Cardiac atrium fibroblast (primary cell): ENCODE measurements at places on chromosomes 7 and 10. TPM values are rescaled to one million over a fixed set of nuclear protein-coding genes. Genes with fewer than 3 reads are reported as not detected.

EGR2 gene
- 4.9 and 9.4 TPM in 2 replicates for total RNA-seq

CALML3 gene
- total RNA-seq, result not detected in 2 replicates

GIMAP2 gene
- total RNA-seq, result 0.81 and 5.2 TPM in 2 replicates

INMT gene
- 195 and 197 TPM in 2 replicates for total RNA-seq

ARID5B gene
- 57.2 and 60.9 TPM in 2 replicates for total RNA-seq

MMRN2 gene
- total RNA-seq, result 6.1 and 6.8 TPM in 2 replicates

LAMB1 gene
- total RNA-seq, result 453 and 515 TPM in 2 replicates

PKD2L1 gene
- total RNA-seq, result not detected in 2 replicates

EPHB4 gene
- 44.4 and 46.8 TPM in 2 replicates for total RNA-seq

TSPAN15 gene
- 6.0 and 7.4 TPM in 2 replicates for total RNA-seq

SDK1 gene
- total RNA-seq, result 0.72 and 1.9 TPM in 2 replicates

NKX2-3 gene
- total RNA-seq, result not detected in 2 replicates

HELLS gene
- total RNA-seq, result 7.8 and 20.9 TPM in 2 replicates

AGMO gene
- 0.54 TPM in 1 of 2 replicates, not detected in the other for total RNA-seq

ZNF365 gene
- total RNA-seq, result 0.16 and 0.36 TPM in 2 replicates

AS3MT gene
- 1.3 and 2.9 TPM in 2 replicates for total RNA-seq

CXCL12 gene
- total RNA-seq, result 255 and 345 TPM in 2 replicates

BMPR1A gene
- total RNA-seq, result 22.5 and 33.4 TPM in 2 replicates

ZNF503 gene
- total RNA-seq, result 5.8 and 10.8 TPM in 2 replicates

GIMAP4 gene
- 1.8 and 3.7 TPM in 2 replicates for total RNA-seq

HOXA10 gene
- total RNA-seq, result under 0.01 TPM in 1 of 2 replicates, not detected in the other

CYP3A4 gene
- not detected in 2 replicates for total RNA-seq

LDB3 gene
- 0.18 TPM in 1 of 2 replicates, not detected in the other for total RNA-seq

ZCCHC24 gene
- 42.8 and 50.4 TPM in 2 replicates for total RNA-seq

CDHR3 gene
- 1.4 and 2.3 TPM in 2 replicates for total RNA-seq

C10orf71 gene
- total RNA-seq, result not detected in 2 replicates

CLDN4 gene
- total RNA-seq, result under 0.01 TPM in 1 of 2 replicates, not detected in the other

VPS37D gene
- 2.8 and 3.6 TPM in 2 replicates for total RNA-seq

EPHB6 gene
- total RNA-seq, result 5.7 and 6.5 TPM in 2 replicates

AIFM2 gene
- total RNA-seq, result 10.9 and 12.1 TPM in 2 replicates

NEUROG3 gene
- not detected in 2 replicates for total RNA-seq

VWDE gene
- total RNA-seq, result not detected in 2 replicates

FAM25G gene
- not detected in 2 replicates for total RNA-seq

CRPPA gene
- 1.1 and 2.3 TPM in 2 replicates for total RNA-seq

TMEM176B gene
- total RNA-seq, result not detected in 2 replicates

LRCH4 gene
- 35.0 and 56.3 TPM in 2 replicates for total RNA-seq

ZP3 gene
- 0.54 and 2.3 TPM in 2 replicates for total RNA-seq

LIPJ gene
- not detected in 2 replicates for total RNA-seq

SFTPD gene
- 0.36 TPM in 1 of 2 replicates, not detected in the other for total RNA-seq

TMEM178B gene
- total RNA-seq, result under 0.01 TPM in 1 of 2 replicates, not detected in the other

DNAJC12 gene
- total RNA-seq, result 9.4 and 12.2 TPM in 2 replicates

GPC2 gene
- total RNA-seq, result 5.6 TPM in 1 of 2 replicates, not detected in the other

LBX1 gene
- total RNA-seq, result under 0.01 TPM in 1 of 2 replicates, not detected in the other

PARP12 gene
- 9.2 and 11.5 TPM in 2 replicates for total RNA-seq

TTYH3 gene
- 37.9 and 48.1 TPM in 2 replicates for total RNA-seq

CUL2 gene
- 15.5 and 21.5 TPM in 2 replicates for total RNA-seq

TACC2 gene
- total RNA-seq, result 5.2 and 7.9 TPM in 2 replicates

FAM13C gene
- total RNA-seq, result 2.6 and 3.2 TPM in 2 replicates

BBS9 gene
- 7.8 and 11.2 TPM in 2 replicates for total RNA-seq

NKX1-2 gene
- total RNA-seq, result not detected in 2 replicates
